A549 treated with RU486 at 1 μM for 4 hours (cell line): ENCODE measurements at places on chromosomes 13 and 19. TPM values are rescaled to one million over a fixed set of nuclear protein-coding genes. Genes with fewer than 3 reads are reported as not detected.

The DUXA gene
- total RNA-seq, result not detected in 5 replicates

The VAV1 gene
- total RNA-seq, result 6.2 to 9.7 TPM (median 6.6 TPM) in 5 replicates

The PNPLA6 gene
- 26.9 to 37.6 TPM (median 33.9 TPM) in 5 replicates for total RNA-seq

The FCAR gene
- not detected in 5 replicates for total RNA-seq

The CD320 gene
- total RNA-seq, result 59.2 to 102 TPM (median 95.8 TPM) in 5 replicates

The NXNL1 gene
- total RNA-seq, result not detected in 5 replicates

The PRSS57 gene
- 0.16 to 0.19 TPM in 2 of 5 replicates, not detected in the others for total RNA-seq

The VSTM1 gene
- total RNA-seq, result 0.24 to 1.1 TPM (median 0.49 TPM) in 5 replicates

The ZNF222 gene
- 3.4 to 4.8 TPM (median 4.6 TPM) in 5 replicates for total RNA-seq

The PBX4 gene
- 1.5 to 2.1 TPM (median 1.9 TPM) in 5 replicates for total RNA-seq

The SELENOV gene
- not detected in 5 replicates for total RNA-seq

The PTPRS gene
- 18.0 to 28.6 TPM (median 20.9 TPM) in 5 replicates for total RNA-seq

The MAP4K1 gene
- 0.27 to 1.4 TPM (median 0.70 TPM) in 5 replicates for total RNA-seq

The F2RL3 gene
- not detected in 5 replicates for total RNA-seq

The C5AR1 gene
- 0.91 to 2.3 TPM (median 1.9 TPM) in 5 replicates for total RNA-seq

The CYP2S1 gene
- total RNA-seq, result 20.6 to 26.6 TPM (median 26.0 TPM) in 5 replicates

The ZNF724 gene
- 0.35 to 0.98 TPM (median 0.75 TPM) in 5 replicates for total RNA-seq

The CEACAM21 gene
- total RNA-seq, result not detected in 5 replicates

The NLRP7 gene
- not detected in 5 replicates for total RNA-seq

The TPTE2 gene
- total RNA-seq, result not detected in 5 replicates

The ZBTB32 gene
- total RNA-seq, result not detected in 5 replicates

The IRGC gene
- total RNA-seq, result not detected in 5 replicates

The ZNF491 gene
- not detected in 5 replicates for total RNA-seq

The ZNF90 gene
- total RNA-seq, result not detected in 5 replicates

The SOHLH2 gene
- not detected in 5 replicates for total RNA-seq

The CIC gene
- 41.4 to 63.9 TPM (median 55.5 TPM) in 5 replicates for total RNA-seq

The GRIK5 gene
- 0.37 to 1.6 TPM (median 0.47 TPM) in 5 replicates for total RNA-seq

The SMIM44 gene
- not detected in 5 replicates for total RNA-seq

The ACOD1 gene
- not detected in 5 replicates for total RNA-seq

The NPAS1 gene
- 4.0 to 7.4 TPM (median 6.4 TPM) in 5 replicates for total RNA-seq

The SLC25A42 gene
- 0.34 to 0.94 TPM (median 0.66 TPM) in 5 replicates for total RNA-seq

The CYP2A6 gene
- 0.26 TPM in 1 of 5 replicates, not detected in the others for total RNA-seq

The ZNF85 gene
- 0.09 to 0.30 TPM (median 0.19 TPM) in 4 of 5 replicates, not detected in the other for total RNA-seq

The KLK5 gene
- not detected in 5 replicates for total RNA-seq

The SYNGR4 gene
- 1.9 to 4.4 TPM (median 3.1 TPM) in 5 replicates for total RNA-seq

The SLC15A1 gene
- 0.03 to 0.07 TPM (median 0.06 TPM) in 4 of 5 replicates, not detected in the other for total RNA-seq

The NDUFA7 gene
- 61.8 to 100 TPM (median 87.9 TPM) in 5 replicates for total RNA-seq

The TBXA2R gene
- 0.36 to 0.93 TPM (median 0.72 TPM) in 5 replicates for total RNA-seq

The TMEM259 gene
- 64.2 to 118 TPM (median 113 TPM) in 5 replicates for total RNA-seq

The CYP4F8 gene
- total RNA-seq, result not detected in 5 replicates

The GPR42 gene
- not detected in 5 replicates for total RNA-seq

The NFILZ gene
- total RNA-seq, result not detected in 5 replicates

The FFAR3 gene
- total RNA-seq, result not detected in 5 replicates

The ELSPBP1 gene
- total RNA-seq, result not detected in 5 replicates

The KLK1 gene
- 0.08 TPM in 1 of 5 replicates, not detected in the others for total RNA-seq

The C19orf18 gene
- total RNA-seq, result 0.15 TPM in 1 of 5 replicates, not detected in the others
